Activated T-helper 9 cell treated with anti-CD3 and anti-CD28 coated beads, Interleukin-2, amount 50 U/mL, for 16 hours (primary cell): ENCODE measurements at places on chromosomes 1 and 21.

GRCh38 chr1:168970926-168971659 is 135.4 kb upstream of the ATP1B1 start:
- no peak for DNase-seq

- no peak for DNase-seq
Observed at GRCh38 chr1:37725851-37726613, 33.7 kb downstream of the CDCA8 start.

- no peak for DNase-seq
Observed at GRCh38 chr1:226985839-226986463, 45.9 kb downstream of the COQ8A start.

DNA sequence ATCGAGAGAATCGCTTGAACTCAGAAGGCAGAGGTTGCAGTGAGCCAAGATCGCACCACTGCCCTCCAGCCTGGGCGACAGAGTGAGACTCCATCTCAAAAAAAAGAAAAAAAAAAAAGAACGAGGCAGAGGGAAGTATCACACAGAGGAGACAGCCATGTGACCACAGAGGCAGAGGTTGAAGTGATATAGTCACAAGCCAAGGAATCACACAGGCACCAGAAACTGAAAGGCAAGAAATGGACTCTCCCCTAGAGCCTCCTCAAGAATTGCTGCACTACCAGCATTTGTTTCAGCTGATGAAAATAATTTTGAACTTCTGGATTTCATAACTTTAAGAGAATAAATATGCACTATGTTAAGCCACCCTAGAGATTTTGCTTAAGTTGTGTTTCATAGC is 459.6 kb downstream of the PTPRC start:
- DNase-seq = no peak

DNA sequence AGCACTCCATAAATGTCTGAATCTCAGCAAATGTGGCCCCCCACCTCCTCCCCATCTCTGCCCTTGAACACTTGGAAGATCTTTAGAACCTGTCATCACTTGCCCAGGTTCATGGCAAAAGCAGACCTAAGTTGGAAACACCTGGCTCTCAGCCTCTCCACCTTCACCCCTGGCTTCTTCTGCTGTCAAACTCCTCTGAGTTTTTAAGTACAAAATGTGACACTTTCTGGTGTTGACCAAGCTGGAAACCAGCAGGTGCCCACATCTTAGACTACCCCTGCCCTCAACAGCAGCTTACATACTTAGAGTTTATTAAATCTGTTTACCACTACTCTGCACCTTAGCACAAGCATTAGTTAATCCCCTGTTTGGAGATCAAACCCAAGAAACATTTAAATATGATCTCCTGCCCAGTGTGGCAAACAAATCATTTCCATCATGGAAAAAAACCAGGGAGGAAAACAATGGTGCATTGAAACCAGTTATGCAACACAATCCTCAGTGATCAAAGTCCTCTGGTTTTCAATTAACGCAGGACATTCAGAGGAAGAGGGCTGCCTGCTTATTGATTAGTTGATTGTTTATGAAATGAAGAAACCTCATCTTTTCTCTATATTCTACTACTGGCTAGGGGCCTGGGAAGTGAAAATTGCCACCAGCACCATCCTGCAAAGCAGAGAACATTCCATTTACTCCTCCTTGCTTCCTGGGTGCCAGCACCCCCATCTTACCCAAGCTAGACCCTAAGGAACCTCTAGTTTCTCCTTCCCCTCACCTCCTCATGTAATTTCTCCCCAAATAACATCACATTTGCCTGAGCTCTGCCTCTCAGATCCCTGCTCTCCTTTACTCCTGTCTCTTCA is 139.4 kb upstream of the RAB4A start:
- DNase-seq = no peak

- DNase-seq = no peak
Observed at GRCh38 chr1:147717706-147718097, 42.7 kb downstream of the GJA5 start.

DNA sequence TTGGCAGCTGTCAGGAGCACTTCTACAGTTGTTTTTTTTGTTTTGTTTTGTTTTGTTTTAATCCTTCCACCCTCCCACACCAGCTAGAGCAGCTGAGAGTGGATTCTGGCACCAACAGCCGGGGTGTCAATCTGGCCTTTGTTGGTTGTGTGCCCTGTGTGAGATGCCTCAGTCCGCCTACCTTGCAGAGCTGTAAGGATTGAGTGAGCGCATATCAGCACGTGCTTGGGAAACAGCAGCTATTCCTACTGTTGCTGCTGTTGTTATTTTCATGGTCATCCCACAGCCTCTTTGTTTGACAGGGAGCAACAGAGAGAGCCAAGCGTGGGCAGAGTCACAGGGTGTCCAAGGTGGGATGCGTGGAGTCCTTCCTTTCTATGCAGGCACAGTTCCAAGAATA is 50.4 kb downstream of the PGBD5 start:
- no peak for DNase-seq

DNA sequence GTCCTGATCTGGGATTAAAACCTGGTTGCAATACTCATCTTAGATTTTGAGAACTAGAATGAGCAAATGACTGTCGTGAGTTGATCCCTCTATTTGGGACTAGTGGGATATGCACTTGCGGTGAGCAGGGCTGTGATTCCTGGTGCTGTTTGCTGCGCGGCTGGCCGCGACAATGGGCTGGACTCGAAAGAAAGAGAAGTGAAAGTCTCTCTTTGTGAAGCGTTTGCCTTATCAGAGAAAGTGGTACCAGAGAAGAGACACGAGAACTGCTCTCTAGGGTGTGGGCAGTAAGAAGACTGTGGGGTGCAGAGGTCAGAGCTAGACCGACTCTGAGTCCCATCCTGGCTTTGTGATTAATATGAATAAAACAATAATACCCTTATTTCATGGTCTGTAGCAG is 8.6 kb downstream of the ST6GALNAC3 start:
- DNase-seq = no peak

- no peak for DNase-seq
Observed at GRCh38 chr1:94676686-94677085, 135.1 kb upstream of the F3 start.

DNA sequence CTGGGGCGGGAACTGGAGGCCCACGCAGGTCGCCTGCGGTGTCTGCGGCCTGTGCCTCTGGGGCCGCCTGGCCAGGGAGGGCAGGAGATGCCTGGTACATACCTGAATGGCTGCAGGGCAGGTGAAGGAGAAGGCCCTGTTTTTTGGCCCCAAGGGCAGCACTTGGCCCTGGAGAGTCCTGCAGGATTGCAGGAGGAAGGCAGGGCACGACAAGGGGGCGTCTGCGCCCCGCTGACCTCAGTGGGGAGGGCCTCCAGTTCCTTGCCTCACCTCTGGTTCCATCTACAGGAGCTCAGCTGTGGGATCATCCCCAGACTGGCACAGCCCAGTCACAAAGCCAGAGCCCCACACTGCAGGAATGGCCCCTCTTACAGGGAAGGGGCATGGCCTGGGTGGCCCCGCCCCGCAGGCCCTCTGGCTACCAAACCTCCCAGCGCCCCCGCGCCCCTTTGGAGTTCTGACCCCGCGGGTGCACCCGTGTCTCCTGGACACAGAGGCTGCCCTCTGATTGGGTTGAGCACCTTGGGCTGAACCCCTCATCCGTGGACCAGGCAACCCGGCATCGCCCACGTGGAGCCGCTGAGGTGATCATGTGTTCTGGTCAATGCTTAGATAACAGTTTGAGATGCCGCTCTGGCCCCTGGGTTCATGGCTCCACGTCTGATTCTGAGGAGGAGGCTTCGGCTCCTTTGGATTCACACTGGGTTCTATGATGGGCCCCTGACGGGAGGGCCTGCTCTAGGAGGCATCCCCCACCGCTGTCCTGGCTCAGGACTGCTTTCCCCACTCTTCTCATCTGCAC is 1.3 kb upstream of the PEX10 start:
- DNase-seq = no peak

GRCh38 chr1:63329621-63330330 is 7.4 kb downstream of the FOXD3 start:
- DNase-seq = no peak

- no peak for DNase-seq
Observed at GRCh38 chr1:109399326-109399957, 1.7 kb upstream of the SORT1 start.

DNA sequence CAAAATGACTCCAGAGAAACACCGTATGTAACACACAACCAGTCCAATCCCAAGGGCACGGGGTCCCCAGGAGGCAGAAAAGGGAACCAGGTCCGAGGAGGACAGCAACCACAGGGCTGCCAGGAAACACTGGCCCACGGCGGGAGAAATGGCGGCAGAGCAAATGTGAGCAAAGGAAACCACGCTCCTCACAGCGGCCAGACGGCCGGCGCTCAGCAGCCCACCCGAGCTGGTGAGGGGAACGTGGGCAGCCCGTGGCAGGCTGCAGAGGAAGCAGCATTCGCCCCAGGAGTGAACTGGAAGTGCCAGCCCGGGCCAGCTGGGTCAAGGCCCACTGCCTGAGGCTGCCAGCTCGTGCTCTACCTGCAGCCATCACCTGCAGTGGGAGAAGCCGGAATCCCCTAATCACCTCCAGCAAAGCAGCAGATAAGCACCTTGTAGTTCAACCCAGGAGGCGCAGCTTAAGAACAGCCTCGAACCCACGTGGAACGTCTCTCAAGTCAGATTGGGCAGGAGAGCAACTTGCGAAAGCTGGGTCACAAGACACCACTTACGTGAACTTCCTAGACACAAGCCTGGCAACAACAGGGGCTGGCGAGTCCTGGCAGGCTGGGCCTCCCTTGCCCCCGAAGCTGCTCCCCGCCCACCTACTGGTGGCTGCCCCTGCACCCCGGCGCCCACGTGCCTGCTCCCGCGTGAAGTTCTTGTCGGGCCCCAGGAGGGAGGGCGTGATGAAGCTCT is 6.7 kb downstream of the SLC19A1 start:
- DNase-seq = no peak

- DNase-seq = no peak
Observed at GRCh38 chr1:66787641-66788040, 13.4 kb downstream of the INSL5 start.

DNA sequence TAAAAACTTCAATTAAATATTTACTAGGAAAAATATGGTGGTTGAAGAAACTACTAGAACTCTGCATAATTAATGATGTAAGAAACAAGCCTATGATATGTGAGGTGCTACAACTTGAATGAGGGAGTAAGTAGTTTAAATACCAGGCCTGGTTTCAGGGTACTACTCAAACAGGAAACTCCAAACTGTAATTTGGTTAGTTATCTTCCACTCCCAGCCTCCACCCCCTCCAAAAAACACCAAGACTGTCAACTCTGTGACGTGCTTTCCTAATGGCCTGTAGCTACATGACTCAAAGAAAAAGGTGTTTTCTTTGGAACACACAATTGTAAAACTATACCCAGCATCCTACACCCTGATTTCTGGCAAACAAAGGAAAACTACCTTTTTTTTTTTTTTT is 55.9 kb upstream of the RCC1 start:
- no peak for DNase-seq

DNA sequence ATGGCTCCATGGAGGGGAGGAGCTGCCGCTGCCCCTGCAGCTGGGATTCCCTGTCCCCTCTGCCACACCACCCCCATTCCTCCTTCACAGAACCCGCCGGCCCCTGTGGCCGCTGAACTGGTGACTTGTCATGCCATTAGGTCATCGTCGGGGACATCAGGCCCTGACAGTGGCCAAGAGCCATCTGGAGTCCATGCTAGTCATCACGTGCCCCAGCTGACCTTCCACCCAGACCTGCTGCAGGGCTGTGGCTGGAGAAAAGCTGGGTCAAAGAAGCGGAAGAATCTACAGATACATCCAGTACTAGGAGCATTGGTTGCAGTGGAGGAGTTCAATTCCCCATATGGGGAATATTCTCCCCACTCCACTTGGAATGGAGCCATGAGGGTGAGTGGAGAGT is 78.1 kb downstream of the KCNJ15 start:
- no peak for DNase-seq

DNA sequence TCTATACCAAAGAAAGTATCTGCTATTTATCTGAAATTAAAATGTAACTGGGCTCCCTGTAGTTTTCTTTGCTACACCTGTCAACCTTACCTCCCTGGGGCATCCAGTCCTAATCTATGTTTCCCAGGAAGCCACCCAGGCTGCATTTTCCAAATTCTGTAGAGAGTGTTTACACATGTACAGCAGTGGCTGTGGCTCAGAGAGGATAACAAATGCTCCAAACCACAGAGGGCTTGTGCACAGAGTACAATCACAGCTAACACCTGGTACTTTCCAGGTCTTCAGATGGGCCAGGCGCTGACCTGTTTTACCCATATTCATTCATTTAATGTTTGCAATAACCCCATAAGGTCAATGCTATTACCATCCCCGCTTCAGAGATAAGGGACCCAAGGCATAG is 146.5 kb upstream of the TNR start:
- no peak for DNase-seq
